RWPE1 (cell line): ENCODE measurements at places on chromosomes 12 and 14.

DNA sequence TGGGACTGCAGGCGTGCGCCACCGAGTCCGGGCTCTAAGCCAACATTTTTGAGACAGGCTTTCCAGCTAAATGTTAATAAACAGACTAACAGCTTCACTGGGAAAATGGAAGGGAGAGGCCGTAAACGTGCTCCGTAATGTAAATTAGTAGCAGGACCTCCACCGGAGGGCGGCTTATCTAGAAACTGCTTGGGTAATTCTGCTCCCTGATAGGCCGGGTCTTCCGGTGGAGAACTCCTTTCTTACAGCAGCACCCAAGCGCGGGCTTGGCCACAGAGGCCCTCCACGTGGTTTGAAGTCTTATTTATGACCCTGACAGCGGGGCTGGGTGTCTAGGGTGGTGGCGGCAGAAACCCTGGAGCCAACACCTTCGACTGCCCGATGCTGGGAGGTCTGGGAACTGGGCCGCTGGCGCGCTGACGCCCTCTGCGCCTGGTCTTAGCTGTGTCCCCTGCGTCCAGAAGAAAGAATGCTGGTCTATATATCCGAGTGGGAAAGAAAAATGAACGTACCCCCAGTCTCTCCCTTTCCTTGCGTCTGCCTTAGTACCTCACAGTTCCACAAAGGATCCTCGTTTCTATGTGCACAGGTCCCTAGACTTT is 1.7 kb downstream of the DPPA3 start:
- no peak for DNase-seq

GRCh38 chr14:28876572-28876945 is 110.0 kb downstream of the FOXG1 start:
- no peak for DNase-seq

GRCh38 chr12:32270818-32271710 is 128.3 kb upstream of the FGD4 start:
- DNase-seq = no peak

DNA sequence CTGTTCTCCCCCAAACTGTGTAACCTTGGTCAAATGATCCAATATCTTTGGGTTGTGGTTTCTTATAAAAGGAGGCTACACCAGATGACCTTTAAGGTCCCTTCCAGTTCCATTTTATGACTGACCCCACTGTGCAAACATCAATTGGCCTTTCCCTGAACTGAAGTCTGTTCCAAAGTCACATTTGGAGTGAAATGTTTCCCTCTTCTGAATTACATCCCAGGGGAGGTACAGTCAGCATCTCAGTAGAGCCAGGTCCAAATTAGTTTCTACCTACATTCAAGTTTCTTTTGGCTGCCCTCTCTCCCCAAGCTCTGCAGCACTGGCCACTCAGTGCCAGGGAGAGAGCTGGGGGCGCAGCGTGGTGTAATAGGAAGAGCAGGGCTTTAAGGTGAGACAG is 34.4 kb downstream of the LIMA1 start:
- DNase-seq = no peak

GRCh38 chr12:6278439-6279255 is 31.8 kb upstream of the PLEKHG6 start:
- DNase-seq = peak; percentile 83

DNA sequence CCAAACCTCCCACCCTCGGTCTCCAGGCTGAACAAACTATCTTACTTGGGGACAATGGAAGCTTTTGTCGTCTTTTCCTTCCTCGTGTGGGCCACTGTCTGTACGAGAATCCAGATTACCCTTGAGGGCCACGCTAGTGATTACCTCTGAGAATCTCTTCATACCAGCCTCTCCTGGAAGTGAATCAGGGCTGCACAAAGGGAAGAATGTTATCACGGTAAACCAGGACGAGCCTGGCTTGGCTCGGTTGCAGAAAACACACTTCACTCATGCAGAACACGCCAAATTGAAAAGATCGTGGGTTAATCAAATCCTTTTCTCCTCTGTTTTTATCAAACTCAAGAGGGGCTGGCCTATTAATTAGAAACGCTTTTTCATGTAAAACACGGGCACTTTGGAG is 51.6 kb upstream of the MYL2 start:
- no peak for DNase-seq

DNA sequence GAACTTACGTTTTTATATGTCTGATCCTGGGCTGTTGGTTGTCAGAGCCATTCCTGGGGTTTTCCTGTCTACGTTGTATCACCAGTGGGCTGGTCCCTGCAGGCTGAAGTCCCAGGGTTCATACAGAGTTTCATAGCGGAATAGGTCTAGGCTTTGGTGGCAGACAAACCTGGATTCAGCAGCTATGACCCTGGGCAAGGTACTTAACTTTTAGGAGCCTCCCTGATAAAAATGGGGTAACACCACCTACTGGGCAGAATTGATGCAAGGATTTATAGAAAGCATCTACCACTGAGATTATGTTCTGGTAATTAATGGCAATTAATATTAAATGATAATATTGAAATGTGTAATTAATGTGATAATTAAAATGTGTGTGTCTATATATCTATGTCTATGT is 141.2 kb downstream of the SYNE2 start:
- peak; percentile 9 for DNase-seq

DNA sequence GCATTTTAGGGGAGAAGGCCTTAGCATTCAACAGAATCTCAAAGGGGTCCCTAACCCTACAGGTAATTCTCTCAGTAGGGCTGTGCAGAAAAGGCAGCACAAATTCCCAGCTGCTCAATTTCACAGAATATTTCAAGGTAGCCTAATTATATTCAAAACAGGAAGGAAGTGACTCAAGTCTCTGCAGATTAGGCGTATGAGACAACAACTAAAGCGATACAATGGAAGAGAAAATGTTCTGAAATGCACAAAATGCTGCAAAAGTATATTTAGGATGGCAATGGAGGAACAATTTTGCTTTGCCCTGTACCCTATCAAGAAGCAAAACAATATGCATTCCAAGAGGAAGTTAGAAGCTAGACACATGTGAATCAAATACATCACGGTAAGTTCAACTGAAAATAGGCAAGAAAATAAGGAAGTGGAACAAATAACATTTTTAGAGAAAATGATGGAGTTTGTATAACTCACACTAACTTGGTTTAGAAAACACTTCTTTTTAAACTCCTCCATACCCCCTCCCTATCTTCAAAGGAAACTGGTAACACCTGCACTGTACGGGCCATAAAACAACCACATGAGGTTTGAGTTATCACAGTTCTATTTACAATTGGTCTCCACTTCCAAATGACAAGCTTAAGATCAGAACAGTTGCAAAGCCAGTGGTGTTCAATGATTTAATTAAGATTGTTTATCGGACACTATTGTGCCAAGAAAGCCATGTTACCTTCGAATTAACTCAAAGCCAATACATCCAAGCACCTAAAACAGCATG is 1.6 kb downstream of the GIT2 start:
- DNase-seq = no peak

DNA sequence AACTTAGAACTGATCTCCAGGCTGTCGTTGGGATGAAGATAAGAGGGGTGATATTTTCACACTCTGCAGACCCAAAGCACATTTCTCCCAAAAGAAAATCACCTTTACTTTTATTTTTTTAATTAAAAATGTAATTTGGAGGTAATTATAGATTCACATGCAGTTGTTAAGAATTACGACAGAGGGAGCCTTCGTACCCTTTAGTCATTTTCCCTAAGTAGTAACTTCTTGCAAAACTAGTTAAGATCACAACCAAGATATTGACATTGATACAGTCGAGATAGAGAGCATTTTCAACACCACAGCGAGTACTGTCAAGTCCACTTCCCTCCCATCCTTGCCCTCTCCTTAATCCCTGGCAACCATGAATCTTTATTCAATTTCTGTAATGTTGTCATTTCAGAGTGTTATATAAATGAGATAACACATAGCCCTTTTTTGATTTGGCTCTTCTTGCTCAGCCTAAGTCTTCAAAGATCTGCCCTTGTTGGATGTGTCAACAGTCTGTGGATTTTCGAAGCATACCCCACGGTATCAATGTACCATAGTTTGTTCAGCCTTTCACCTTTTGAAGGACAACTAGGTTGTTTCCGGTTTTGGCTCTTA is 39.6 kb downstream of the DNAH10 start:
- peak; percentile 50 for DNase-seq

GRCh38 chr12:65997056-65997455 is 133.5 kb downstream of the LLPH start:
- DNase-seq = no peak
